ENCODE measurements at places on chromosomes 1 and 21.

DNA sequence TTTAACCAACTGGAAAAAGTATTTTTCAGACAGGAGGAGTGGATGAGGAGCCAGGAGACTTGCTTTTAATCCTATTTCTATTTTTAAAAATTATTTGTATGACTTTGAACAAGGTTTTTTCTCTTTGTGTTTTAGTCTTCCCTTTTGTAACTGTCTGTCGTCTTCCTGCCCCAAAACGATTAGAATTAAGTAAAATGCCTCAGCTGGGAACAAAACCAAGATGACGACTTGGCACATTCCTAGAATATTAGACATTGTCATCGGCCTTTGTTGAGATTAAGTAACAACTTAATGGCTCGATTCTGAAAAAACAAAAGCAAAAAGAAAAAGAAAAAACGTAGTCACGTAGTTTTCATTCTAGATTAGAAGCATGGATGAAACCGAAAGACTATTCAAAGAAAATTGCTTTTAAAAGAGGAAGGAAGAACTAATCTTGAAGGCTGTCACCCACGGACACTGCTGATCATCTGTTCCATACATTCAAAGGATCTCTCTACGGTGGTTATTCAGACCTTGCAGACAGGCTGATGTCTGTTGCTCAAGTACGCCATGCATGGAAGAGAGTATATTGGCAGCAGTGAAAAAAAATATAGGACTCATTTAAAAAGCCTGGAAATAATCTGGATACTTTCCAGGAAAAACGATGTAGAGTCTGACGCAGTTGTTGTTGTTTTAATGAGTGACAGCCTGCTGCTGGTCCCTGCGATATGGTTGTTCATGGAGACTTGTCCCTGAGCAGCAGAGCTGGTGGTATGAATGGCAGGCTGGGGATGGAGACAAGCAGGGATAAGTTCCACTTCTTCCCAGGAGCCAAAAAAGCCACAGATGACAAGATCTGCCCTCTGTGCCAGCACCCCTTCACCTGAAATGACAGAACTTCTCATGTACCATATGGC lies 16.8 kb downstream of the GNG4 start:
- DNase-seq, result no peak

DNA sequence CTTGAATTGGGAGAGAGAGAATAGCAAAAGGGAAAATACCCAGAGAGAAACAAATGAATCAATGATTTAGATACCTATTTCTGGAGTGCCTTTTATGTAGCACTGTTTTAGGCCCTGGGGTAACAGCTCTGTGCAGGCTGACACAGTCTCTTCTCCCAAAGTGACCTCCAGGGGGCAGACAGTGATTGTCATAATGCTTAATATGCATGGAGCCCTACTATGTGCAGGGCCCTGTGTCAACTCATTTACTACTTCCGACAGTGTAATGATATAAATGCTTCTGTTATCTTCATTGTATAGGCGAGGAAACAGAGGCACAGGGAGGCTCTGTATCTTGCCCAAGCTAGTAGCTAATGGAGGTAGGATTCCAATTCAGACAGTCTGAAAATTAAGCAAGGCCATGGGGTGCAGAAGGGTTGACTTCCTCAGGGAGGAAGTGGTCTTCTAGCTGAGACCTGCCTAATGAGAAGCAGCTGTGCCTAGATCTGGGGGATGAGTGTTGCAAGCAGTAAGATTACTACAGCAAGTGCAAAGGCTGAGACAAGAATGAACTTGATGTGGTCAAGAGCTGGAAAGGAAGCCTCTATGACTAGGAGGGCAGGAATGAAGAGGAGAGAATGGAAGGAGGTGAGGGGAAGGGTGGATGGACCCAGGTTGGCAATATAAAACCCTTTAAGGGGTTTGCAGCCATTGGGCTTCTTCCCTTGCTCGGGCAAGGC lies 16.2 kb upstream of the SERINC2 start:
- DNase-seq, result no peak

DNA sequence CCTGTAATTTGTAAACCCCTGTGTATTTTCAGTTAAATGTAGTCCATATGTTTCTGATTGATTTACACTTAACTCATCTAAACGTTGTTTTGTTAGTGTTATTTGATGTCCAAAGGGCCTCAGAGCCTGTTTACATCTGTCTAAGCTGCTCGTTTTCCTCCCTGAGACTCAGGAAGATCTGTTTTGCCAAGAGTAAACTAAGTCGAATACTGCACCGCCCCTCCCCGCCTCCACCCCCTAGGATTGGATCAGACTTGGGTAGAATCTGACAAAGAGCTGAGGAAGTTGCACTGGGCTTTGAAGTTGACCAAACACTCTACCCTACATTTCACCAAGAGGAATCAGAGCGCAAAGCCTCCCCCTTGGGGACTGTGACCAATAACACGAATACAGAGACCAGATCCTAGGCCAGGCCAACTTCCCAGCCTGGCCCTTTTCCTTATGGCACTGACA lies 206.9 kb upstream of the LMO4 start:
- no peak for DNase-seq

DNA sequence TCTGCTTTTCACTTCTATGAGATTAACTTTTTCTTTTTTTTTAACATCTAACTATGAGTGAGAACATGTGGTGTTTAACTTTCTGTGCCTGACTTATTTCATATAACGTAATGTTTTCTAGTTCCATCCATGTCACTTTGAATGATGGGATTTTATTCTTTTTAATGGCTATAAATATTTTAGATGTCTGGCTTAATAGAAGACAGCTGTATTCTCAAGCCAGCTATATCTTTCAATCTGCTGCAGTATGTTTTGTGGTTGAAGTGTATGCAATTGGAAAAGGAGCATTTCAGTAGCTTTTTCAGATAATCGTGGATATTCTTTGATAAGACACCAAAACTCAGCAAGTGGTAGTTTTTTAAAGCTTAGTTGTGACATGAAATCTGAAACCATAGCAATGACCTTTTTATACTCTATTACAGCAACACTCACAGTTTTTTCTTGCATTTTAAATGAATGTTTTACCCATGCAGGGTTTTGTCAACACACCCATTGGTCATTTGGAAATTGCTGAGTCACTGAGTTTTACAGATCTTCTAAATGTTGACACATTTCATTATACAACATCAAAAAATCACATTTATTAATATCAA lies 5.7 kb upstream of the SVBP start:
- peak; percentile 2 for DNase-seq

GRCh38 chr1:942864-943533 lies 16.1 kb downstream of the NOC2L start:
- DNase-seq, result no peak

DNA sequence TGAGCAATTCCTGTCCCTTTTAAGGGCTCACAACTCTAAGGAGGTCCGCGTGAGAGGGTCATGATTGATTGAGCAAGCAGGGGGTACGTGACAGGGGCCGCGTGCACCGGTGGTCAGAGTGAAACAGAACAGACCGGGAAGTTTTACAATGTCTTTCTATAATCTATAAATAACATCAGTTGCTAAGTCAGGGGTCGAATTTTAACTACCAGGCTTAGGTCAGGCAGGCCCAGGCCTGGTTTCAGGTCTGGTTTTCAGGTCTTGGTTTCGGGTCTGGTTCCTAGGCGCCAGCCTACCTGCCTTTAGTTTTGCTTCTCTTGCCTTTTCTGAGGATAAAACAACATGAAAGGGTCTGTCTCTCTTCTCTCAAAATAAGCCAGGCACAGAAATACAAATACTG lies 476.0 kb upstream of the CAMK1G start:
- no peak for DNase-seq

- no peak for DNase-seq
Measured at GRCh38 chr1:145857170-145857569, 1.7 kb downstream of the PIAS3 start.

GRCh38 chr1:213939888-213940287 lies 47.9 kb upstream of the PROX1 start:
- DNase-seq, result no peak

DNA sequence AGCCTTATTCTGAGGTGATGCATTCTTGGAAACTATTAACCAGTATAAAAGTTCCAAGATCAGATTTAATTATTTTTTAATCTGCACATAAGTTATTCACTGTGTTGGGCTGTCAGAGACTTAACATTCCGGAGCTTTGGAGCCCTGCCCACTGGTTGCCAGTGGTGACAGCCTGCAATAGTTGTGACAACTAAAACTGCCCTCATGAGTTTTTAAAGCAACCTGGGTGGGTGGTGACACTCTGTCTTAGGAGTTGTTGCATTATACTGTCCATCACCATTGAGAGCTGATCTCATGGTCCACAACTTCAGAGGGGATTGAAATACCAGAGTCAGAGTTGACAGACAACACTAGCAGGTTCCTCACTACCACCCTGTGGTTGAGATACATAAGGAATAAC lies 653.9 kb upstream of the USP24 start:
- DNase-seq, result peak; percentile 42

- no peak for DNase-seq
Measured at GRCh38 chr21:44876849-44877575, 3.5 kb upstream of the PTTG1IP start.

All from NCI-H345 (cell line).